Activated CD4-positive, alpha-beta T cell treated with anti-CD3 and anti-CD28 coated beads for 36 hours (primary cell): ENCODE measurements at places on chromosomes 5 and 9.

- DNase-seq = peak; percentile 57
Observed at GRCh38 chr5:175895686-175896102, 24.3 kb downstream of the CPLX2 start.

GRCh38 chr9:107980984-107981383 lies 491.4 kb upstream of the KLF4 start:
- no peak for DNase-seq

DNA sequence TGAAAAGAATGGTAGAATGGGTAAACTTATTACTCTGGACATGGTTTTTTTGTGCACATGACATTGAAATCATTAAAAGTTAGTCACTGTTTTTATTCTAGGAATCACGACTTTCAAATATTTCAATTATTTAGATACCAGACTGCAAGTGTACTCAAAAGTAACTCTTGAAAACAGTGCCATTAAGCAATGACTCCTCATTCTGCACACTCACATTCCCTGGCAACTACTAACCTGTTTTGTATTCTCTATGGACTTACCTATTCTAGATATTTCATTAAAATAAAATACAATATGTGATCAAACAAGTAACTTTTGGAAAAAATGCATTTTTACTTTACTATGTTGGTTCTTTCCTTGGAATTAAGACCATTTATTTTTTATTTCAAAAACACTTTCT lies 607.0 kb downstream of the PDE4D start:
- DNase-seq = no peak

GRCh38 chr5:56440871-56441740 lies 208.0 kb upstream of the ANKRD55 start:
- DNase-seq = no peak

GRCh38 chr5:53557386-53557785 lies 3.1 kb upstream of the NDUFS4 start:
- DNase-seq = no peak

- DNase-seq = no peak
Observed at GRCh38 chr5:91058575-91058974, 324.5 kb downstream of the ARRDC3 start.

DNA sequence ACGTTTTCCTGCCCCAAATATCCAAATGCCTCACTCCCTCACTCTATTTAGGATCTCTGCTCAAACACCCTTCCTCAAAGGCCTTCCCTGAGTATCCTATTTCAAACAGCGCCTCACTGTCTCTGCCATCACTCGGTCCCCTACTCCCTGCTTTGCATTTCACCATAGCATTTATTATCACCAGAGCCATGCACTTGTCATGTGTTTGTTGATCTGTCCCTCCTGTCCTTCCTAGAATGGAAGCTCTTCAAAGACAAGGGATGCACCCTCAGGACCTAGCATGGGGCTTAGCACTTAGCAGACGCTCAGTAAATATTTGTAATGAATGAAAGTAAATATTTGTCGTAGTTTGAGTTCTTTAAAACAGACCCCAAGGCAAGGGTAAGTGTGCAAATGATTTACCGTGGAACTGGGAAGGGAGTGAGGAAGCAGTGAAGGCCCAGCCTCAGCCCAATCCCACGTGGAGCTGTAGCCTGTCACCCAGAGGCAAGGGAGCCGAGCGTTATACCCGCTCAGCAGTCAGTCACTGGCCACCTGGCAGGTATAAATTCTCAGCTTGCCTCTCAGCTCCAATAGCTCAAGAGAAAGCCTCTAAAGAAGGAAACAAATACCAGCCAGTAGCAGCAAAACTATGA lies 97.7 kb upstream of the KIF2A start:
- no peak for DNase-seq

GRCh38 chr5:13503017-13503416 lies 441.5 kb downstream of the DNAH5 start:
- DNase-seq = no peak
